Fibroblast of skin of abdomen (primary cell): ENCODE measurements at places on chromosomes 16 and 17.

DNA sequence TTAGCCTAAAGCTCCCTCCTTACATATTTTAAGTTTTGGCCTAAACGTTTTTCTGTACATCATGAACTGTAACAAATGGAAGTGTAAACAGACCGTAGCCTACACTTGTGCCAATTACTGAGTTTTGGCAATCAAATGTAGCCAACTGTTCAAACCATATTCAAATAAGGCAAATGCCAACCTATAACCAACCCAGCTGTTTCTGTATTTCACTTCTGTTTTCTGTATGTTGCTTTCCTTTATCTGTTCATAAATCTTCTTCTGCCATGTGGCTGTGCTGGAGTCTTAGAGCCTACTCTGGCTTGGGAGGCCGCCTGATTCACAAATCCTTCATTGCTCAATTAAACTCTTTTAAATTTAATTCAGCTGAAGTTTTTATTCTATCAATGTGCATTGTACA lies 6.9 kb upstream of the C16orf78 start:
- no peak for DNase-seq

- DNase-seq, result peak; percentile 60
These were observed 29.9 kb downstream of the DYNLL2 start for GRCh38 chr17:58112970-58113631.

- peak; percentile 50 for DNase-seq
These were observed 3.4 kb downstream of the STH start for GRCh38 chr17:46002311-46002972.

DNA sequence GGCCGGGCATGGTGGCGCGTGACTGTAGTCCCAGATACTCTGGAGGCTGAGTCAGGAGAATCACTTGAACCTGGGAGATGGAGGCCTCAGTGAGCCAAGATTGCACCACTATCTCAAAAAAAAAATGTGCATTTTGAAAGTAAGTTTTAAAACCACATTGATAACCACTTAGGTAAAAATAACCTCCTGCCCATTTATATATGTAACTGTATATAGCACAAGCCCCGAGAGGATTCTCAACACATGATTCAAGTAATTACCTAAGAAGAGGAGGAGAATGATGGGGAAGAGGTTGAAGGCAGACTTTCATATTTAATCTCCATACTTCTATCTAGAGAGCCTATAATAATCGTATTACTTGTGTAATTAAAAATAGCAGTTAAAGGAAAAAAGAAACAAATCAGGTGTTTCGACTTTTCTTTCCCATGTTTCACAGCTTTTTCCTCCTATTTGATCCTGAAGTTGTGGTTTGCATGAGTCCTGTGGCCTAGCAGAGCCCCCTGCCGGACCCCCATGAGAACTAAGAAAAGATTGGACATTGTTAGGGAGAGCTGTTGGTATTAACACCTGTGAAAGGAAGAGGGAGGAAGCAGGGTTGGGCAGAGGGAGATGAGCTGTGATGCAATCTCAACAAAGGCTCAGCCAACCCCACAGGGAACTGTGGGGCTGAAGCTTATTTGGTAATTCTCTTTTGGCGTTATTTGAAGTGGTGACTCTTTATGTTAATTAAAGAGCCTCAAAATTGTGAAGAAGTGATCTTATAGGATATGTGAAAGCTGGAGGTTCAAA lies 22.1 kb downstream of the PMFBP1 start:
- no peak for DNase-seq

- DNase-seq, result no peak
These were observed 43.2 kb downstream of the RNF213 start for GRCh38 chr17:80303824-80304223.

GRCh38 chr16:49857423-49858181 lies 1.7 kb upstream of the ZNF423 start:
- no peak for DNase-seq

DNA sequence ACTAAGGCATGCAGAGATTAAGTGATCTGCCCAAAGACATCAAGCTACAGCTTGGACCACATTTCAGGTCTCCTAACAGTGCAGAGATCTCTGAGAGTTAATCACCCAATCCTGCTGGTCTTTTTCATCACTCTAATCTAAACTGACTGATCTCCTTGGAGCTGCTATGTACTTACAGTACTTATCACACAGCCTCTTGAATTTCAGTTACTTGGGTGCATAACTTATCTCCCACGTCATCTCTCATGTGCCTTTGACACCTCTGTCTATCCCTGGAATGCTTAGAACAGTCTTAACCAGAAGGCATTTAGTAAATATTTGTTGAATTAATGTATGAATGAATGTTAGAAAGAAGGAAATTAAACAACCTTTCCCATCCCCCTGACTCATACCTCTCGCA lies 139.0 kb downstream of the SNX11 start:
- peak; percentile 58 for DNase-seq

DNA sequence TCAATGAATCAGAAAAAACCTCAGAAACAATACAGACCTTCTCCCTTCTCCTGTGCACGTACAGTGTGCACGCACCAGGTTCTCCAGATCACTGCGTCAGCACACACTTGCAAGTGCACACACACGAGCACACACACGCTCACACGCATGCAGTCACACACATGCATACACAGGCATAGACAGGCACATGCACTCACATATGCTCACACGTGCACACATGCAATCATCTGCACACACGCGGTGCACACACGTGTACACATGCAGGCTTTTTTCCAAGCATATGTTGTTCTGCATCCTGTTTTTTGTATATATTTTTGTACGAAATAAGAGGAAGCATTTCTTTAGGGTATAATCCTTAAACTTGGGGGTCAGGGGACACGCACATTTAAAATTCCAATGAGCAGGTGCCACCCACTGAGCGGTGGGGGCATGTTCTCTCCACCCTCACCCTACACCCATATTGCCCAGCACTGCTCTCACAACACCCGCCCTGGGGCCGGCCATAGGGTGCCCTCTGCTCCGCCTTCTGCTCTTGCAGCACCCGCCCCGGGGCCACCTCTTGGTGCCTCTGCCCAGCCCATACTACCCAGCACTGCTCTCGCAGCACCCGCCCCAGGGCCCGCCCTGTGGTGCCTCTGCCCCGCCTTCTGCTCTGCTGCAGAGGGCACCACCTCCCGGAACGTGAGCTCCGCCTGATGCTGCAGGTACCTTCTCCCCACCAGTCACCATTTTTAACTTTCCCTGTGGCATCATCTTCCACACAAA lies 20.9 kb downstream of the KLHDC4 start:
- DNase-seq, result no peak

DNA sequence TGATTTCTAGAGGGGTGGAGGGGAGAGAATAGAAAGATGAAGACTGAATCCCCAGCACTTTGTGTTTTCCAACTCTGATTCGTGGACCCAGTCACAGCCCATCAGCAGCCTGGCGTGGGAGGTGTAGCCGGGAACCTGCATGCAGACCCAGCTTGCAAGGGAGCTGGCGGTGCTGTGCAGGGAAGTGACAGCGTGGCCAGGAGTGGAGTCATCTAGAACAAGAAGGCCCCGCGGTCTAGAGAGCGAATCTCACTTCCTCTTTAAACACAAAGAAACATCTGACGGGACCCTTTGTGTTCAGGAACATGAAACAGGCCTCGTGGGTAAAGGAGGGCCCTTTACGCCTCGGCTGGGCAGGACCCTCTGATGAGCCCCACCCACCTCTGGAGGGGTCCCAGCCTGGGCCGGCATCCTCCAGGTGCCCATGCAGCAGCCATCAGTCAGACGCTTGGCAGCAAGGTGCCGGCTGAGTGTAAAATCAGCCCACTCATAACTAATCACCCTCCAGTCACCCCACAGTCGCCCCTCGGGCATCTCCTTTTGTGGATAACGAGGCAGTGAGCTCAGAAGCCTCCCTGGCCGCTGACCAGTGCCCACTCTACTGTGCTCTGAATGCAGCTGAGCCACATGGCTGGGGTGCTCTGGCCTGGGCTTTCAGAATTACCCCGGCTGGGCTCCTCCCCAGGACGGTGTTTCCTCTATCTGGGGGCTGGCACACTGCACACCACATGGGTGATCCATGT lies 4.4 kb downstream of the SNAI3 start:
- DNase-seq, result no peak

DNA sequence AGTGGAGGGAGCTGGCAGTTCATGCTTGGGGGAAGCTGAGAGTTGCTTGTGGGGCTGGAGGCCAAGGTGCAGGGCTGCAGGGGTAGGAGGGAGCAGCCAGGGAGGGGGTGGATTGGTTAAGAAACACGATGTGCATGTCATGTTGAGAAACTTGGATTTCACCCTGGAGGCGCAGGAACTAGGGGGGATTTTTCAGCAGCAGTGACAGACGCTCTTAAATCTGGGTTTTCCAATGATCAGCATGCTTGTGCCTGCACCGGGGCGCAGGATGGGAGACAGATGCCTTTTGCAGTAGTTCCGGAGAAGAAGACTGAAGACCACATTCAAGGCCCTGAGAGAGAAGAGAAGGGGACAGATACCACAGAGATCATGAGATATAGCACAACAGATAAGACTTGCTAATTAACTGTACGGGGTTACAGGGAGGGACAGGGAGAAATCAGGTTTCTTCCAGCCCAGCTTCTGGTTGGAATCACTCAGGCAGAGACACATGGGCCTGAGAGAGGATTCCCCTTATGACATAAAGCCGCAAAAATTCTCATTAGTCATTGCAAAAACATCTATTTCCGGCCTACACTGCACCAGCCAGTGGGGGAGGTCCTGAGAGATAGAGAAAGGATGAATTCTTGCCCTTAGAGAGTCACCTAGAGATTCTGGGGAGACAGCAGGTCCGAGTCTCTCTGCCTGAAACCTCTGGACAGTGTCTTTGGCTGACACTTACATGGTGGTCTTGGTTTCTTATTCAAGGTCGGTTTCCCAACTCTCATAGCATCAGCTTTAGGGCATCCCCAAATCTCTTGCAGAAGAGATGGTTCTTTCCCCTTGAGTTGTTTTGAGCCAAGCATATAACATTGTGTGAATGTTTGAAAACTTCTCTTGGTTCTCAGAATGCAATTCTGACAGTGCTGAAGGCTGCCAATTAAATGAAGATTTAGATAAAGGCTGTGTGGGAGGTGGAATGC lies 27.1 kb downstream of the CDH13 start:
- peak; percentile 95 for DNase-seq

GRCh38 chr16:9772526-9773225 lies 409.6 kb downstream of the GRIN2A start:
- DNase-seq, result peak; percentile 20

GRCh38 chr16:57475711-57476339 lies 10.5 kb downstream of the DOK4 start:
- DNase-seq, result peak; percentile 31
